ENCODE measurements at places on chromosomes 13 and 19.

- no peak for DNase-seq
Measured at GRCh38 chr13:26424181-26424580, 133.3 kb upstream of the WASF3 start.

- DNase-seq: no peak
Measured at GRCh38 chr19:39389631-39390414, 1.1 kb downstream of the PAF1 start.

DNA sequence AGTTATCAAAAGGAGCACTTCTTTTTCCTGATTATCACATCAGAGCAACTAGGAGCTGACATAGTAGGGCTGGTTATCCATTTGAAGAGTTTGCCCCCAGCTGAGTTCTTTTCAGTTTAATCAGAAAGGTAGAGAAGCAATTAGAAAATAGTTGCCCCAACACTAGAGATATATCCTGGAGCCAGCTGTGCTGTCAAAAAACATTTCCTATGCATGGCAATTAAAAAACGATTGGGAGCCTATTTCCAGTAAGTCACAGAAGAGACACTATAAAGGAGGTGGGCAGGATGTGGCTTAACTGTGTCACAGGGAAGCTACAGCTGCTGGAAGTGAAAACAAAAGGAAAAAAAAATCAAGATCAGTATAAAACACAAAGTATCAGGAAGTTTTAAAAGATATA is 155.7 kb upstream of the SLITRK1 start:
- DNase-seq: no peak

GRCh38 chr19:10113964-10114650 is 2.6 kb downstream of the P2RY11 start:
- no peak for DNase-seq

DNA sequence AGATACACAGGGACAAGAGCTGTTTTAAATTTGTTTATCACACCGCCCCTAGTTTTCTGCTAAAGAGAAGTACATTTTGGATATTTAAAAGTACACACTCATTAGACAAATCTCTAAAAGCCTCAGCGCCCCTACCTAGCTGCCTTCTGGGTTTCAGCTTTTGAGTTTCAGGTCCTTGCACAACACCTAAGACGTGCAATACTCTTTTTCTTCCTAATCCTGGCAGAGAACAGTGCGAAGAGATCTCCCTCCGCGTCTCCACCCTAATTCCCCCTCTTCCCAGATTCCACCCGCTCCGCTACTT is 421 bp upstream of the KLF5 start:
- DNase-seq: no peak

GRCh38 chr13:27569405-27569804 is 50.9 kb downstream of the LNX2 start:
- DNase-seq: no peak

GRCh38 chr13:40189426-40189825 is 477.0 kb downstream of the FOXO1 start:
- no peak for DNase-seq

GRCh38 chr13:35480346-35480745 is 3.9 kb upstream of the MAB21L1 start:
- DNase-seq: no peak

Measured in H1 (cell line).